Ovary (tissue), 10 donors: ENCODE measurements at places on chromosomes 3 and 15.

GRCh38 chr3:42509111-42509510 is 6.7 kb downstream of the VIPR1 start:
- no peak for DNase-seq

DNA sequence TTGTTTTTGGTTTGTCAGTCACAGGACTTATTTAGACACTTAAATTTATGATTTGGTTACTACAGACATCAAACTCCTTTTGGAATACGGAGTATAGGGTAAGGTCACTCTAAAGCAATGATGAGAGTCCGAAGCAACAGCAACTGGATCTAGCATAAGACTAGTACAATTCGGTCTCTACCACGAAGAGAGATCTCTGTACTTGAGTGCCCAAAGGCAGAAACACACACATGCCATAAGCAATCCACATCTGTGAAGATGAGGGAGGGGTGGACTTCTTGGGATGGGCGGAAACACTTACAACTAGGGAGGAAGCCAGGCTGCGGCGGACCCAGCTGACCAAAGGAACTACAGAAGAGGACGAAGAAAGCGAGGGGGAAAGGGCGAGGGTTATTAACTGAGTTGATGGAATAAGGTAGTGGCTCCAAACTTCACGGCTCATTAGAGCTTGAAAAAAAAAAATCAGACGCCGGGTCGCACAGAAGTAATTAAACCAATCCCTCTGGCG is 595 bp downstream of the DPH6 start:
- DNase-seq, result peak; percentile 57

GRCh38 chr3:56621681-56622080 is 61.4 kb downstream of the TASOR start:
- DNase-seq, result no peak

- DNase-seq, result no peak
Observed at GRCh38 chr3:123246866-123247265, 45.1 kb downstream of the SEC22A start.

DNA sequence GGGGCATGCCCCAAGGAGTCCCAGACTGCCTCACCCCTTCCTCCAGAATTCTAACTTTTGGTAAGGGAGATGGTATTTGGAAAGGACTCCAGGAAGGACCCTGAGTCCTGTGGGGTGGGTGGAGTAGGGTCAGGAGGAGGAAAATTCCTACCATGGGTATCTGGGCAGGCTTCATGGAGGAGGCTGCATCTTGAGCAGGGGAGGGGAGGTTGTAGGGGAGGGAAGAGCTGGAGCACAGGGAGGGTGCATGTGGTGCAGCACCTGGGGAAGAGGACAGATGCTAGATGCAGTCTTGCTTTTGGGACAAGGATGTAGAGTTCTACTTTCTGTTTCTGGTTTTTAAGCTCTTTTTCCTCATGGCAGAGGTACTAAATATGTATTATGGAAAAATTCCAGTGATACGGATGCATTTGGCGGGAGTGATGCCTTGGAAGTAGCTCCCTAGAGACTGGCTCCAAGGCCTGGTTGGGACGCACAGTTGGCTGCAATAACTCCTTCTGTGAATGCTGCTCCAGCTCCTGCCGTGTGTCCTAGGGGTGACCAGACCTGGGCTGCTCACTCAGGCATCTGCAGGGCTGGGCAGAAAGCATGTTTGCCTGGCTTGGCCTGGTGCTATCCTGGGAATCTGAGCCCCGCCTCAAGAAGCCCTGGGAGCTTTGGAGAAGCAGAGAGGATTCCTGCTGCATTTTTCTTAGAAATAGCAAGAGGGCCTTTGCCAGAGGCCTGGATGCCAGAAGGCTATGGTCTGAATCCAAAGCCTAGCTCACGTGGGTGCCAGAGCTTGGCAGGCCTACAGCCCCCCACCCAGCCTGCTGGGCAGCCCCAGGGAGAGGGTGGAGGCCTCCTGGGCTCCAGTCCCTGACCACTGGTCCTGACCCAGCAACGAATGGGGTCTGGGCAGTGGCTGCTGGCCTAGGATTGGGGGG is 10.1 kb downstream of the SEMA3F start:
- peak; percentile 70 for DNase-seq

DNA sequence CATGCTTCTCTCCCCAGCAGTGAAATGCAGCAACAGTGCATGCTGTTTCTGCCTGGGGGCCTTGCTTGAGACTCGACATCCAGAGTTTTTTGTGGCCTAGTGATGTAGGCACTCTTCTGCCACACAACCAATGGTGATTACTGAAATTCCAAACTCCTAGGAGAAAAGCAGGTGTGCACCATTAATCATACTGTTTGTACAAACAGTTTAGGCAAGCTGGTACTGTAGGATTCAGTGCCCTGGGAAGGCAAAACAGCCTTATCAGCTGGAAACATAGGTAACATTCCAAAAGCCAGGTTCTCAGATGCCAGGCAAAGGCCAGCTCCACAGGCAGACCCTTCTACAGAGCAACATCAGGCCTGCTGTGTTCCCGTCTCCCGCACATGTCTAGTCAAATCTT is 17.5 kb upstream of the RBP1 start:
- no peak for DNase-seq
